ENCODE measurements at places on chromosomes 3 and 15.

DNA sequence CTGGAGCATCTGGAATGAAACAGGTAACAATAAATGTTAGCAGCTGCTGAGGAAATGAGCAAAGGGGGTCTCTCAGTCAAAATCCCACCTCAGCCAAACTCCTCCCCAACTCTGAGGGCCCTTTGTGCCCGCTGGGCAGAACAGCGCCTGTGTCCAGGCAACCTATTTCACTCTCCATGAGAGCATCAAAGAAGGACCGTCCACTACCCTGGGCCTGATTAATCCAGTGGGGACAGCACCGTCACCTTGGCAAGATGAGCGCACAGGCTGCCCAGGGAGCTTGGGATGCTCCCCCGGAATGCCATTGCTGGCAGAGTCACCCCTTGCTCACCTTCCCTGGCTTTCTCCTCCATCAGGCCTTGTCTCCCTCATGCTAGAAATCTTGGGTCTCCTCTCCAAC lies 97.4 kb upstream of the HACD2 start:
- H3K4me1 ChIP-seq, result peaks cover 49% of the 10 kb centered on the region
- H3K4me3 ChIP-seq, result no peak overlapping the region
- no peak overlapping the region for H3K27ac ChIP-seq
- H3K36me3 ChIP-seq, result no peaks in the 10 kb centered on the region

DNA sequence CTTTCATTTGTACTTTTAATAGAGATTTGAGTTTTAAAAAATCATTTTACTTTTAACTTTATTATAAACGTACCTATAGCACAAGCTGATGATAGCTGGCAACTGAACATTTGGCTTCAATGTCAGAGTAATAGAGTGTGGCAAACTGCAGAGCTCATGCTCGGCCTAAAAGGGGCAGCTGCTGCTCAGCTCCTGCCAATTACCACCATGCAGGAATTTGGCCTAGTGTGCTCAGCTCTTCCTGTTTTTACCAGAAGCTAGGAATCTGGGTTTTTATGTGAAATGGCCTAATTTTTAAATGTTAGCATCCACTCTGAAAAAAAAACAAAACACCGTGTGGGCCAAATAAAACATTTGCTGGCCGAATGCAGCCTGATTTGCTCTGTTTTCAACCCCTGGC lies 1.8 kb downstream of the IFT122 start:
- no peak for DNase-seq
- H3K27ac ChIP-seq, result peak overlapping the region; percentile 91
- H3K4me3 ChIP-seq, result peak overlapping the region; percentile 81
- peaks cover 69% of the 10 kb centered on the region for H3K4me1 ChIP-seq

GRCh38 chr15:60399931-60400330 lies 2.1 kb upstream of the ANXA2 start:
- no peaks in the 10 kb centered on the region for H3K27me3 ChIP-seq
- no peaks in the 10 kb centered on the region for H3K36me3 ChIP-seq
- H3K4me3 ChIP-seq, result no peak overlapping the region
- no peak for DNase-seq
- H3K4me1 ChIP-seq, result peaks cover 60% of the 10 kb centered on the region

- DNase-seq, result no peak
- H3K27ac ChIP-seq, result no peak overlapping the region
- no peaks in the 10 kb centered on the region for H3K36me3 ChIP-seq
Measured at GRCh38 chr15:88571852-88572259, 25.4 kb upstream of the DET1 start.

- no peaks in the 10 kb centered on the region for H3K27me3 ChIP-seq
- H3K4me1 ChIP-seq, result no peaks in the 10 kb centered on the region
- DNase-seq, result no peak
- no peaks in the 10 kb centered on the region for H3K36me3 ChIP-seq
- no peak overlapping the region for H3K4me3 ChIP-seq
Measured at GRCh38 chr3:50491023-50491422, 12.4 kb downstream of the CACNA2D2 start.

- no peak for DNase-seq
- no peaks in the 10 kb centered on the region for H3K27me3 ChIP-seq
- peaks cover 19% of the 10 kb centered on the region for H3K4me1 ChIP-seq
- no peak overlapping the region for H3K27ac ChIP-seq
Measured at GRCh38 chr15:74390647-74391288, 23.3 kb upstream of the CYP11A1 start.

DNA sequence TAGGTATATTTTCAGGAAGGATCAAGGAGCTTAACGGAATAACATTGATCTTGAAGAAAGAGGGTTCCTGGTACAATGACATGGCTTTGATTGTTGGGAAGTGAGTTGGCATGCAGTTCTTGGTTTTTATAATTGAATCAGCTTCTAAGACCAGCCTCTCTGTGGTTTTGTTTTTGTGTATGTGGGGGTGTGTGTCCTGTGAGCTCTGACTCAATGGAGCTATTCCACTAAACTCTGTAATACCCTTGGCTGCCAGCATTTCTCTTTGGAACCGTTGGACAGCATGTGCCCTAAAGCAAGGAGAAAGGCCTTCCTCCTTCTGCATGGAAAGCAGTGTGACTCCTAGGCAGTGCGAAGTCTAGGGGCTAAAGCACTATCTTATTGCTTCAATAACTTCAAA lies 124.8 kb downstream of the EDEM1 start:
- no peak overlapping the region for H3K4me3 ChIP-seq
- H3K27me3 ChIP-seq, result no peaks in the 10 kb centered on the region
- no peaks in the 10 kb centered on the region for H3K36me3 ChIP-seq
- H3K4me1 ChIP-seq, result no peaks in the 10 kb centered on the region
- no peak for DNase-seq

DNA sequence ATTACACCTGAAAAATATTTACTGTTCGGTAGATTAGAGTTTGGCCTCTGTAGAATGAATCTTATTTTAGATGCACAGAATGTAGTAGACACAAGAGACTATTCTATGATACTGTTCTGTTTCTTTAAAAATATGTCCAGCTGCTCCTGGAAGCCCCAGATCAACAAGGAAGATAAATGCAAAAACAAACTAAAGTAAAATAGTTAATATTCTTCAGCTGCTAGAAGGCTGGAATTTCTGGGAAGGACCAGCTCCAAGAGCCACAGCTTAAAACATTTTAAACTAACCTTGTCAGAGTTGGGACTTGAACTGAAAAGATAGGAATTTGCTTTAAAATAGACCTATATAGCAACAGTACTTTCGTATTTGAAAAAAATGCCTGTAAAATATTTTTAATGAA lies 277.9 kb downstream of the PTPRG start:
- no peak overlapping the region for H3K4me3 ChIP-seq
- no peaks in the 10 kb centered on the region for H3K36me3 ChIP-seq
- no peak for DNase-seq
- no peaks in the 10 kb centered on the region for H3K4me1 ChIP-seq
- no peak overlapping the region for H3K27ac ChIP-seq

DNA sequence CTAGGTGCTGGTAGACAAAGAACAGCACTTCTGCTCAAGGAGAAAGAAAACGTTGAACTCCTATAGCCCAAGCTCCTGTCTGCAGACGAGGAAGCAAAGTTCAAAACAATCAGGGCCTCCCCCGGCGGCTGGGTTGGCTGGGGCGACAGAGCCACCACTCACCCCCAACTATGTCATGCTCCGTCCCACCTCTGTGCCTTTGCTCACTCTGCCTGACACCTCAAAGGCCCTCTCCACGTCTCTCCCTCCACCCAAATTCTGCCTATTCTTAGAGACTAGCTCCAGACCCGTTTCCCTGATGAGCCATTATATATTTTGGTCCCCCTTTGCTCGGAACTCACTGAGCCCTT lies 304.3 kb downstream of the TLE3 start:
- peaks cover 28% of the 10 kb centered on the region for H3K4me1 ChIP-seq
- H3K27ac ChIP-seq, result peak overlapping the region; percentile 89
- H3K36me3 ChIP-seq, result no peaks in the 10 kb centered on the region
- H3K27me3 ChIP-seq, result no peaks in the 10 kb centered on the region
- no peak for DNase-seq

All from tibial nerve (tissue), 4 donors.